Left ventricle myocardium inferior (tissue), 1 donor: ENCODE measurements at places on chromosomes 12 and 14.
A peak's percentile ranks its signal among the peaks of the same experiment; 100 is the strongest.

DNA sequence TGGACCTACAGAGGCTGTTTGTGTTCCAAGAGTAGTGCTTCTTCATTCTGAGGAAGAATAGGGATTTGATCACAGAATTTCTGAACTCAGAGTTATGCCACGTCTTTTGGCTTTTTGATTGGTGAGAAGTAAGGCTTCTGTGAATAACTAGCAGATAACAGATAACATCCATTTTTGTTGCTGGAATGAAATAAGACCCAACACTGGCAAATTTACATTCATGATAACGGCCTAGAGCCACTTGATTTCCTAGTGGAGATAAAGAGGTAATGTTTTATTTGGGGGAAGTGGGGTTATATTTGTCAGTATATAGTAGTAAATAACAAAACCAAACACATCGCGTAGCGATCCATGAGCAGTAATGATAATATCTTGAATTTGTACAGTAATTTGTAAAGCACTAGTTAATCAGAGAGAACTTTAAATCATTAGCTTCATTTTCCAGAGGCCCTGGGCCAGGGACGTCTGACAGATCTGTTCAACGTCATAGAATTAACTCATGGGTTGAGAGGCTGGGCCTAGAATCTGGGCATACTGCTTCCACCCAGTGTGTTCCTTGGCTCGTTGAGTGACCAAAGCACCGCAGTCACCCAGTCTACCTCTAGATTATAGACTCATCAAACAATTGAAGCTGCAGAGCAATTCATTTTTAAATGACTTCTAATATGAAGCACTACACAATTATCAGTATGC is 79.6 kb downstream of the HMGA2 start:
- DNase-seq = no peak

GRCh38 chr12:63782466-63782865 is 2.8 kb downstream of the RXYLT1 start:
- no peak for DNase-seq

- DNase-seq = no peak
Measured at GRCh38 chr12:113464852-113465719, 6.6 kb downstream of the LHX5 start.

DNA sequence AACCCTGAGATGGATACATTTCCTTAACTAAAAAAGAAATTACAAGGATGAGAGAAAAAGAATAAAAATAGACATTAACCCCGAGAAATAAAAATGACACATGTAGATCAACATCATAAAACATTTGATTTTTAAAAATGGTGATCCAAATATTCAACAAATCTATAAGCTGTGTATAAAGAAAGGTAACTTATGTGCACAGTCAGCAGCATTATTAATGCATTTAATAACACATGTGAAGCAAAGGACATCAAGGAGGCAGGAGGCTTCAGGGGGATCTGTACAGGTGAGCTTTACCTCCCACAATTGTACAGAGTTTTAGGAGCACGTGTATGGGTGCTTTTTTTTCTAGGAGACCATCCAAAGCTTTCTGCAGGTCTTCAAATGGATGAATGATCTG is 76.1 kb downstream of the MED13L start:
- no peak for DNase-seq

- DNase-seq = no peak
Measured at GRCh38 chr12:7571257-7571656, 67.7 kb upstream of the CD163 start.

- no peak for DNase-seq
Measured at GRCh38 chr14:94665121-94665520, 52.9 kb downstream of the SERPINA3 start.

DNA sequence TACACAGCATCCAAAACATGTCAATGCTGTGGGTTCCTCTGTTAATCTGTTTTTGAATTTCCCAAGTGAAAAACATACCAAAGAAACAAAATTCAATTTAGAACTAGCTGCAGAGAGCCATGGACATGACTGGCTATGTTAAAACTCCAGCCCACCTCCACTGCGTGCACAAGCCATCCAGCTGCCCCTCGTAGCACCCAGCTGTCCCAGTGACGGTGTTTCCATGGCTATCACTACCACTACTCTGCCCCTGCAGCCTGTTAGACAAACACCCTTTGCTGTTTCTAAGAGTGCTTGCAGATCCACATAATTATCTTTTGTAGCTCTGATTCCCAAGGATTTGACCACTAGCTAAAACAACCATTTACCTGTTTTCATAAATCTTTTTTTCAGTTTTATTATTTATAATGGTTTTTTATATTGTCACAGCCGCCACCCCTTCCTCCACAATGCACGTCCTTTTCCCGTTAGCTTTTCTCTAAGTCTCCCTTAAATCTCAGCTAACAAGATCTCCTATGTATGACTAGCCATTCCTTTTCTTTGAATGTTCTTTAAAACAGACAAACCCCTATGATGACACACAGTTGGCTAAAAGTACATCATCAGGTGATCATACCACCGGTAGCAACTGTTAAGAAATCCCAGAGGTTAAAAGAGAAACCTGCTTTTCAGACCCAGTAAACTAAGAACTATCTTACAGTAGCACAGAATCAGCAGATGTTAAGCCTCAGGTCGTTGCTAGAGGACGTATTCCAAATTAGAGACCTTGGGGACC is 37.8 kb upstream of the NAA30 start:
- no peak for DNase-seq

DNA sequence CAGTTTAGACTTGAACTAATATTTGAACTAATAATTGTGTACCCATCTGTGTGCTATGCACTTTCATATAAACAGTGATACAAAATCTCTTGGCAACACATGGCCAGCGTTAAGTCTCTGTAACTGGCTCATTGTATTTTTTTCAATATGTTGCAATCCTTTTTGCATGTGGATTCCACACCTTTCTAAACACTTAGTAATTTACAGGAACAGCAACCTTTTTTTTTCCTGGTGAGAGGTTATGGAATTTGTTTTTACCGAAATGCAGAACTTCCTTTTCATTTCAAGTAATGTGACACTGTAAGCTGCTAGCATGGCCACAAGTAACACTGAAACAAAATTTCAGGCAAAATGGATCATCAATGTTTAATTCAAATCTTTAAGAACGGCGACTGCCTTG is 45.4 kb upstream of the EPS8 start:
- no peak for DNase-seq

DNA sequence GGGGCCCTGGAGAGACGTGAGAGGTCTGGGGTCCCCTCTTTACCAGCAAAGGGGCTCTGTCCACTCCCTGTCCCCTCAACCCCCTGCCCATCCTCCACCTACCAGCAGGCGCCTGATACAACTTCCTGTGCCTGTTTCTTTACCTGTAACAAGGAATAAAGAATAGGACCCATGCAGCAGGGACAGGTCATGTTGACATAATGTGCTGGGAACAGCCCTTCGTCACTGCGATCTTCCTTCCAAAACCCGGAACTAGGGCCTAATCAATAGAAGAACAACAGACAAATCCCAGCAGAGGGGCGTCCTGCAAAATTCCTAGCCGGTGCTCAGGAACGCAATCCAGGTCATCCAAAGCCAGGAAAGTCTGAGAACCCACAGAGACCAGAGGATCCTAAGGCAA is 32.1 kb downstream of the SCARB1 start:
- DNase-seq = no peak

DNA sequence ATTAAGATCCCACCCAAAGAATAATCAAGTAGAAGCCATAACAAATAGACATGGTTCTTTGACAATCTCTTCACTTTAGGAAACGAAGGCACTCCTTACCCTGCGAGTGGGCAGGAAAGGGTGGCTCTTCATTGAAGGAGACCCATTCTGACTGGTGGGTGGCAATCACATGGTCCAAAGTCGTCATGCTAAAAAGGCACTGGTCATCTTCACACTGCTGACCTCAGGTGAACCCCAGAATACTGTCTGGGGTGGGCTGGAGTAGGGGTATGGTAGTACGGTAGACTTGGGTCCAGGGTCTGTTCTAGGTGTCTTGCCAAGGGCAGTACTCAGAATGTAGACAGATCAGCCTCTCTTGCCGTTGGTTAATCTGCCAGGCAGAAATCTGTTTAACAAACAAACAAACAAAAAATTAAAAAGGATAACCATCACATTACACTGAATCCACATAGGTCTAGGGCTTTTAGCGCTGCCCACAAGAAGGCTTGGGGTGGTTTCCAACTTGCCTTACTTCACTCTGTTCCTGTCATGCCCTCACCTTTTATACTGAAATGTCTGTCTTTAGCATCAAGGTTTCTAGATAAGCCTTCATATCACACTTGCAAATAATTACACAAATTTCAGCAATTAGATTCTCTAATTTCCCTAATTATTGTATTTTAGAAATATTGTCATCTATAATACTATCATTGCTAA is 1.8 kb downstream of the STON2 start:
- no peak for DNase-seq

DNA sequence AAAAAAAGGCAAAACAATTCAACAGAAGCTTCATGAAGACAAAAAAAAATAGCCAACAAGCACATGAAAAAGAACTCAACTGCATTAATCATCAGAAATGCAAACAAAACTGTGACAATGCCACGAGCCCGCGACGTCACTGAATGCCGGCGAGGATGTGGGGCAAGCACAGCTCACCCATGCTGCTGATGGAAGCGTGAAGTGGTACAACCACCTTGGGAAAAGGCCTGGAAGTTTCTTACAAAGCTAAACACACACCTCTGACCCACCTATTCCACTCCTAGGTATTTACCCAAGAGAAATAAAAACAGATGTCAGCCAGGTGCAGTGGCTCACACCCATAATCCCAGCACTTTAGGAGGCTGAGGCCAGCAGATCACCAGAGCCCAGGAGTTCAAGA is 10.5 kb downstream of the BTBD6 start:
- no peak for DNase-seq

DNA sequence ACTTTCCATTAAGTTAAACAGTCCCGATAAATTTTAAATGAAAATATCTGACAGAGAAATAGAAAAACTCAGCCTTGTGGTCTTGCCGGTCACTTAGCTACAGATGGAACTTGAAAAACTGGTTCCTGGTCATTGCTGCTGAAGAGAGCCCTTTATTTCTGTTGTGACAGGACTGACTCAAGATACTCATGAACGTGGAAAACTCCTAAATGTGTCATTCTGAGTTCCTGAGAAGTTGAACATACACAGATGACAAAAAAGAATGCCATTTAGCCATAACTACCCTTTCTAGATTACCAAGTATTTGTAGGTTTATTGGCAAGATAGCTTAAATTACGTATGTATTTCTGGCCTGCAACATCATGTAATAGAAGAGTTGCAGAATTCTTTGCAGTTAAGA is 134.2 kb downstream of the HMGA2 start:
- no peak for DNase-seq

DNA sequence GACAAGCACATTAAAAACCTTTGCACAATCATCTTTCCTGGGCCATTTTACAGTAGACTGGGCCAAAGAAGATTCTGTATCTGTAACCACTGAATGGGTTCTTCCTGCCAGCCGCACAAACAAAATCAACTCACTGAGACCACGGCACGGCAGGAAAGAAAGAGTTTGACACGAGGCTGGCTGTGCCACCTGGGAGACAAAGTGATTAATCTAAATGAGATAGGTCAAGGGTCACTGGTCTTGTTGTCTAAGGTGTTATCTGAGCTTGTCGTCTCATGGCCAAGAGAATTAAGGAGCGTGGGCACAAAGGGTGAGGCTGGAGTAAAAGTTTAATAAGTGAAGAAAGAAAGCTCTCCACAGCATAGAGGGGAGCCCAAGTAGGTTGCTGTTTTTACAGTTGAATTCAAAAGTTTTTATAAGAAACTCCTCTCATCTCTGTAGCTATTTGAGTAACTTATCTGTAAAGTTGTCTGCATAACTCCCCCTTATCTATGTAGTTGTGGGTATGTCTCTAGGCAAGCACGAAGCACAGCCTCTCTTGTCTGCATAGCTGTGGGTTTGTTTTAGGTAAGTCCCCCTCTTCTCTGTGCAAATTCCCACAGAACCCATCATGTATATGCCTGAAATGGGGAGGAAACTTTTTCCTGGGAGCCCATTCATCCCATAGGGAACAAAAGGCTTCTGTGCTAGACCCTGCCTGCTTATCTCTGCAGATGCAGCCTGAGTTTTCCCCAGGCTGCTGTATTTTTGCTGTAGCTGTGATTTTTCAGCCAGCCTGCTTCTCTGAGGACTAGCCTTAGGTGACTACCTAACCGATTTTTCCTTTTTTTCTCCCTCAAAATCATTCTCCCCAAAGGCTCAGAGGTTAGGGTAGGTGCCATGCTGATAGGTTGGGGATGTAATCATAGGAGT is 1314.6 kb upstream of the TMEM132C start:
- no peak for DNase-seq

- no peak for DNase-seq
Measured at GRCh38 chr14:21255385-21256101, 13.7 kb downstream of the HNRNPC start.

DNA sequence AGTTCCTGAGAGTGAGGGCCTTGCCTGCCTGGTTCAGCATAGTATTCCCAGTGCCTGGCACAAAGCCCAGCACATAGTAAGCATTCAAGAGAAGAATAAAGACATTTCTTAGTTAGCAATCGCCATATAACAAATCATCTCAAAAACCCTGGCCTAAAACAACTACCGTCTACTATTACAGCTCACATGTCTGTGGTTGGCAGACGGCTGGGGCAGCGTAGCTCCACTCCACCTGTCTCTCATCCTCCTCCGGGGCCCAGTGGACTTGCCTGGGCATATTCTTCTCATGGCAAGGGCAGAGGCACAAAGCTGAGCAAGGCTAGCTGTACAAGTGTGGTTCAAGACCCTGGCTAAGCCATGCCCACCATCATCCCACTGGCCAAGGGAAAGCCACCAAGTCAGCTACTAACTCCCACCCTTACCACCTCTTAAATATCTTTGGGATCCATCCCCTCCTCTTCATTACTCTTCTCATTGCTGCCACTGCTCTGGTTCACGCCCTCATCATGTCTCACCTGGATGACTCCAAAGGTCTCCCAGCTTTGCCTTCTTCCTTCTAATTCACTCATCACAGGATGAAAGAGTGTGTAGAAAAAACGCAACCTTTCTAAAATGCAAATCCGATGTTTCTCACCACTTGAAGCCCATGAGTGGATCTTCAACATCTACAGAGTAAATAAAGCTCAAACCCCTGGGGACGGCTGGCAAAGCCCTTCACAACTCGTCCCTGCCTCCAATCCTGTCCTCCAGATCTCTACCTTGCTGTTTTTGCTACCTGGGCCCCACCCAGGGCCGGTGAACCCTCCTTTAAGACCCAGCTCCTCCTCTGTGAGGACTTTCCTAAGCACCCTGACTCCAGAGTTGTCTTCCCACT is 10.4 kb downstream of the TMEM229B start:
- no peak for DNase-seq

- DNase-seq = peak; percentile 69
Measured at GRCh38 chr12:52156757-52157565, 34.9 kb downstream of the KRT80 start.

GRCh38 chr14:98912655-98913054 is 359.3 kb downstream of the BCL11B start:
- DNase-seq = no peak

GRCh38 chr14:100446572-100446971 is 123.4 kb downstream of the SLC25A47 start:
- DNase-seq = no peak

DNA sequence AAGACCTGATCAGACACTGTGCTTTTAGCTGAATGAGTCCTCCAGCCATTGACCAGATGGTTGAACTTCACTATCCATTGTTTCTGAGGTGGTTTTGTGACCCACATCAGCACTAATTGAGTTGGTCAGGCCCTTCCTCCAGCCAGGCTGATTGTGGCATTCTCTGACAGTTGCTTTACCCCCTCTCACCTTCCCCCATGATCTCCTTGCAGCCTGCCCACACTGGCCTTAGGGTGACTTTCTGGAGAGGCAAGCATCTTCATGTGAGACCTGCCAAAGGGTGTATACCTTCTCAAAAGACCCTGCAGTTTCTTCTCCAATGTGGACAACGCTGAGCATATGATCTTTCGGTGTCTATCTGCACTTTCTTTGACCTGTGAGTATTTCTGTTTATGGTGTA is 83.9 kb downstream of the GPATCH2L start:
- no peak for DNase-seq
